Esophagus muscularis mucosa (tissue), 4 donors: ENCODE measurements at places on chromosomes 1 and 21.

DNA sequence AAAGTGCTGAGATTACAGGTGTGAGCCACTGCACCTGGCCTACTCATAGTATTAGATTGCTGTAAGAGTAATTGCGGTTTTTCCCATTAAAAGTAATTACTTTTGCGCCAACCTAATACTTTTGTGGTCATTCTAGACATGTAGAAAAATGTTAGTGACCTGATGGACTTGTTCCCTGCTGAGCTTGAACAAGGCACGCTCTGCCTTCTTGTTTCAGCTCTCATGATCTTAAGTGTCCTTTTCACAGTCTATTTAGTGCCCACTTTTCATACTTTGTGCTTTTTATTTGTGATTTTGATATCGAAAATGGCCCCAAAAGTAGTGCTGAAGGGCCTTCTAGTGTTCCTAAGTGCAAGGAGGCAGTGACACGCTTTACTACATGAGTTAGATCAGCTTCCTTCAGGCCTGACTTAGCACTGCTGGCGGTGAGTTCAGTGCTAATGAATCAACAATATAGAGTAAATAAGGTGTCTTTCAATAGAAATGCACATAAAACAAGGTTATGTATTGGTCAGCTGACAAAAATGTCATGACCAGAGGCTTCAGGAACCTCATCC lies 5.6 kb upstream of the RD3 start:
- no peak overlapping the region for H3K4me3 ChIP-seq
- H3K27me3 ChIP-seq = peaks cover 5% of the 10 kb centered on the region
- H3K36me3 ChIP-seq = no peaks in the 10 kb centered on the region
- DNase-seq = no peak
- H3K4me1 ChIP-seq = peaks cover 16% of the 10 kb centered on the region

GRCh38 chr1:97243973-97244560 lies 522.5 kb downstream of the PTBP2 start:
- H3K27ac ChIP-seq = no peak overlapping the region
- H3K4me3 ChIP-seq = no peak overlapping the region

- no peaks in the 10 kb centered on the region for H3K36me3 ChIP-seq
- no peak overlapping the region for H3K27ac ChIP-seq
- H3K27me3 ChIP-seq = peaks cover 39% of the 10 kb centered on the region
- DNase-seq = no peak
Measured at GRCh38 chr1:156423422-156424352, 54.7 kb downstream of the RHBG start.

DNA sequence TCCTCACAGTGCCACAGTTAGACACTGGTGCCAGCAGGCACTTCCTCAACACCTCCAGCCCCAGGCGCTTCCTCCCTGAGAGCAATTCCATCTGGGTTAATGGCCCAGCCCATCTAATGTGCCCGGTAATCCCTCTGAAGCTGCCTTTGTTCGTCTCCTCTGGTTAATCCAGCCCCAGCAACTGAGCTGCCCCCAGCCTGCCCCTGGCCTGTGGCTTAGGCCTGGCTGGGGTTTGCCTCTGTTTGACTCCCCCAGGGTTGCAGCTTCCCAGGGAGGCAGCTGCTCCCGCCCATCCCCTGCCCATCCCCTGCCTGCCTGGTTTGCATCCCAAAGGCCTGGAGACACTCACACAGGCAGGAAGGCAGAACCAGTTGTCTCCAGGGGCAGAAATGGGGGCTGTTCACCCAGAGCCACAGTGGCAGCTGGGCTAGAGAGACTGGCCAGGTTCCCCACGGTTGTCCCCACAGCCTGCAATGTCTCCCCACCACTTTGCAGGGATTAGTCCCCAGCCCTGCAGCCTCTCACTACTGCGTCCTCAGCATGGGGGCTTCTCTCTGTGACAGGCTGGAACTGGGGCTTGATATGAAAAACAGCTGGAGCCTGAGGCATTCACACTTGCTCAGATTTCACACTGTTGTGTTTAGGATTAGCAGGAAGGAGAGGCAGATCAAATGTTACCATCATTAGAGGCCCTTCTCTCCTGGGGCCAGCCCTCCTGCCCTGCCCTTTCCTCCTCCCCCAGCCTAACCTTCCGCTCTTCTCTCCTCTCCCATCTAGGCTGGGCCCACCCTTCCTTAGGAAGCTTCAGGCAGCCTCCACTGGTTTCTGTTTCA lies 120.2 kb downstream of the TLR5 start:
- H3K27ac ChIP-seq = peak overlapping the region; percentile 20
- H3K36me3 ChIP-seq = no peaks in the 10 kb centered on the region
- no peak overlapping the region for H3K4me3 ChIP-seq

GRCh38 chr1:204456826-204457442 lies 37.7 kb downstream of the PIK3C2B start:
- H3K27me3 ChIP-seq = no peaks in the 10 kb centered on the region
- no peak overlapping the region for H3K27ac ChIP-seq
- H3K4me1 ChIP-seq = peaks cover 20% of the 10 kb centered on the region
- no peak overlapping the region for H3K4me3 ChIP-seq
- peaks cover 87% of the 10 kb centered on the region for H3K36me3 ChIP-seq
- DNase-seq = no peak

- H3K4me1 ChIP-seq = peaks cover 32% of the 10 kb centered on the region
- H3K27me3 ChIP-seq = no peaks in the 10 kb centered on the region
- no peaks in the 10 kb centered on the region for H3K36me3 ChIP-seq
- H3K27ac ChIP-seq = no peak overlapping the region
- DNase-seq = no peak
- no peak overlapping the region for H3K4me3 ChIP-seq
Measured at GRCh38 chr1:31786366-31787060, 22.4 kb upstream of the ADGRB2 start.

DNA sequence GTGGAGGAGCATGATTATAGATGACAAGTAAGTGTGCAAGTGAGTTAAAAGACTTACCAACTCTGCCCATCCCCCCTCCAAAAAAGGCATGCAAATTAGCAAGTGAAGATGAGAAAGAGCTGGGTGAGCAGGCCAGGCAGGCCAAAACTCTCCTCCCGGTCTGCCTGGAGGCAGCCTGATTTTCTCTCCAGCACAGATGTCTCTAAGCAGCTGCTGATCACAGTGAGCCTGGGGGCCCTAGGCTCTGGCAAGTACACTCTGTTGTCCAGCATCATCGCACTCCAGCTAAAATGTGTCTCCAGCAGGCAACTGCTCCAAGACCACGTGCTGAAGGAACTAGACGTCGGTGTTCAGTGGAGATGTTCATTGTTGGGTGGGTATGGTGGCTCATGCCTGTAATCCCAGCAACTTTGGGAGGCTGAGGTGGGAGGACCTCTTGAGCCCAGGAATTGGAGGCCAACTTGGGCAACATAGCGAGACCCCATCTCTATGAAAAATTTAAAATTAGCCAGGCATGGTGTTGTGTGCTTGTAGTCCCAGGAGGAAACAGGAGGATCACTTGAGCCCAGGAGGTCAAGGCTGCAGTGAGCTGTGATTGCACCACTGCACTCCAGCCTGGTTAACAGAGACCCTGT lies 56.7 kb upstream of the PUM1 start:
- H3K27me3 ChIP-seq = no peaks in the 10 kb centered on the region
- H3K36me3 ChIP-seq = no peaks in the 10 kb centered on the region
- no peak for DNase-seq

- no peaks in the 10 kb centered on the region for H3K27me3 ChIP-seq
- peaks cover 43% of the 10 kb centered on the region for H3K4me1 ChIP-seq
- peak; percentile 93 for DNase-seq
Measured at GRCh38 chr1:183234660-183235476, 48.8 kb downstream of the LAMC2 start.

DNA sequence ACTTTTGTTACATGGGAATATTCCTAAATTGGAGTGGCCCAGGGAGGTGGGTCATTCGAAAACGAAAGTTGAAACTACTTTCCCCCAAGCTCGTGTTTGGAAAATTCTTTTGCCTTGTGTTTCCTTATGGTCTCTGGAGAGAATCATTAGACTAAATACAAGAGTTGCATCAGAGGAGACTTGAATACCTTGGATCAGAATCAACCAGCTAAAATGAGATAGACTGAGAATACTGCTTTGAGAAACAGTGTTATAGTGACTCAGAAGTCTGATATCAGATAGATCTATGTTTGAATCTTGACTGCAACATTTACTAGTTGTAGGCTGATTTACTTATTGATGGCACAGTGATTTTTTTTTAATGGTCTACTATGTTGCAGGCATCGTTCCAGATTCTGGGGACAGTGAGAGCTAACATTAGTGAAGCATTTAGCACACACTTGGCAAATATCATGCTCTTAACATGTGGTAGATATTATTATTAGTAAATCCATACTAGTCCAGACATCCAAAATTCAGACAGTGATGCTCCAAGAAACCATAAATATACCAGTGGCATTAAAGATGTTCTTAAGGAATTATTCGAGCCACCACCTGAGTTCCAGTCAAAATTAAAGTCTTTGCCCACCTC lies 12.9 kb upstream of the ACTN2 start:
- no peaks in the 10 kb centered on the region for H3K4me1 ChIP-seq
- DNase-seq = peak; percentile 45
- H3K36me3 ChIP-seq = no peaks in the 10 kb centered on the region
- no peaks in the 10 kb centered on the region for H3K27me3 ChIP-seq
- H3K27ac ChIP-seq = no peak overlapping the region

GRCh38 chr1:246157516-246157915 lies 349.6 kb downstream of the SMYD3 start:
- H3K27me3 ChIP-seq = no peaks in the 10 kb centered on the region
- peaks cover 4% of the 10 kb centered on the region for H3K4me1 ChIP-seq
- no peak overlapping the region for H3K27ac ChIP-seq
- no peaks in the 10 kb centered on the region for H3K36me3 ChIP-seq

- no peak overlapping the region for H3K27ac ChIP-seq
- H3K4me3 ChIP-seq = no peak overlapping the region
- DNase-seq = no peak
- H3K27me3 ChIP-seq = no peaks in the 10 kb centered on the region
Measured at GRCh38 chr1:101474039-101474665, 237.3 kb downstream of the S1PR1 start.
